Fibroblast of skin of abdomen (primary cell): ENCODE measurements at places on chromosomes 2 and 18.

DNA sequence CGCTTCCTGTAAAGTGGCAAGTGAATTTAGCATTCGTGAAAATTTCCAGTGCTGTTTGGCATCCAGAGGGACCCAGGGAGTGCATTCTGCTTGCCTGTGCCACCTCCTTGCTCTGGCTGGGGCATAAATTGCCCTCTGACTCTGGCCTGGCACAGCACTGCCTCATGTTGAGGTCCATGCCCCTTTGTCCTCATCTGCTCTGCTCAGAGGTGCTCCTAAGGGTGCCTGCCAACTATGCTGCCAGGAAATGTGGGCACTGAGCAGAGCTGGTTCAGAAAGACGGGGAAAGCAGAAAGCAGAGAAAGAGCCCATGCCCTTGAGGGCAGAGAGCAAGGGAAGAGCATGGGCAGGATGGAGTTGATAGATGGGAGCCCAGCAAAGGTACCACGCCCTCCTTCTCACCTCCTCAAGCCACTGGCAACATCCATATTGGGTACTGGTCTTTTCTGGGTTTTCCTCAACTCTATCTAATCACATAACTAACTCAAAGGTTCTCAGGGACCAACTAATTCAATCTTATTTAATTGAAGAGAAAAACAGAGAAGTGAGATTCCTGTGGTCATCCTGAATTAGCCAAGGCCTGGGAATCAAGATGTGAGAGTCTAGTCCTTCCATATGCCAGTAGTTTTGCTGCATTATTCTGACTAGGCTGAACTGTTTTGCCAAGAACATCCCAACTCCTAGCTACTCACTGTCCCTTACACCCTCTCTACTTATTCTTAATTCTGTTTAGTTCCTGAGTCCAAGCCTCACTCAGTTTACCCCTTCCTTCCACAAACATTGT lies 441.5 kb upstream of the TNP1 start:
- no peak for DNase-seq

GRCh38 chr18:23689031-23689615 lies at the start of gene LAMA3:
Gene LAMA3 (plus strand): TSS chr18:23689453. CDS start chr18:23689684, 231 bp downstream.
- DNase-seq: peak; percentile 14

DNA sequence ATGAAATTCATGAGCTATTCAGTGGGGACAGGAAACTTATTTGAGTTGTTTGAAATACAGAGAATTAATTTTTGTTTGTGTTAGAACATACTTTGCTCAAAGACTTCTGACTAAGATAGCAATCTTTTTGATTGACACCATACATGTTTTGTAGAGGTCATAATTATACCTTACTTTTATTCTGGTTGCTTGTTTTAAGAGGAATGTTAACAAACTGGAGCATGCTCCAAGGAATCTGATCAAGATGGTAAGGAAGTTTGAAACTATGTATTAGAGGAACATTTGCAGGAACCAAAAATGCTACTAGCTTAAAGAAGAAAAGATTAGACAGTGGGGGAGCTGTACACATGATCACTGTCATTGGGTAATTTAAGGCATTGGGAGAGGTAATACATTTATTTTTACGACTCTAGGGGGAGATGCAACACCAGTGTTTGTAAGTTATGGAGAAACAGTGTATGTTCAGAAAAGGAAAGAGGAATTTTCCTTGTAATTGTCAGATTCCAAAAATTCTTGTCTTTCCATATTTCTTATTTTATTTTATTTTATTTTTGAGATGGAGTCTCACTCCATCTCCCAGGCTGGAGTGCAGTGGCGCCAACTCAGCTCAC lies 8.0 kb downstream of the AGFG1 start:
- DNase-seq: peak; percentile 40

DNA sequence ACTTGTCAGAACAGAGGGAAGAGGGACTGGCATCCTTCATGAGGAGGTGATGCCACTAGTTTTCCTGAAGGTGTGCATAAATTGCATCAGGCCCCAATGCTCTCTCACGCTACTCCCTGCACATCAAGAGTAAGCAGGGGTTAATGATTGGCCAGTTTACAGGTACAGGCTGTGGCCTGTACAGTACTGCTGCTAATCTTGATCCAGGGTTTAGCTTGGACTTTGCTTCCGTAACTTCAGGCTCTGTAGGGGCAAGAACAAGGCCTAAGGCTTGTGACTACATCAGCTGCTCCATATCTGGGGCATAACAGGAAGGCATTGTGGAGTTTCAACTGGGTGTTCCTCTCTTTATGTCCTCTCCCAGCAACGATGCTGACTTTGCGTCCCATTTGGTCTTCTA lies 96.8 kb upstream of the FZD7 start:
- DNase-seq: no peak

DNA sequence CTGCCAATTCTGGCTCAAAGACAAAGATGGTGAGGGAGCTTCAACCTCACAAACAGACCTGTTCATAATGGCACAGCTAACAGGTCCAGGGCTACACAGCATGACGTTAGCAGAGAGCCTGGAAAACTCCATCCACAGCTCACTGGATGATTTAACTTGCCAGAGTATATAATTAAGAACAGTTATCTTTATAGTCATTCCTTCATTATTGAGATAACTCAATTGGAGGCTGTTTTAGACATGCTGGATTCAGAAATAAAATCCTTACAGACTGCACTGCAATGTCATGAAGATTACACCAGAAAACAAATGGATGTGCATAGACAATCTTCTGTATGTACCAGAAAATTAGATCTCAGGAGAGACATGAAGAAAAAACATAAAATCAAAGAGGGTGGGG lies 55.1 kb upstream of the LYPD1 start:
- no peak for DNase-seq

DNA sequence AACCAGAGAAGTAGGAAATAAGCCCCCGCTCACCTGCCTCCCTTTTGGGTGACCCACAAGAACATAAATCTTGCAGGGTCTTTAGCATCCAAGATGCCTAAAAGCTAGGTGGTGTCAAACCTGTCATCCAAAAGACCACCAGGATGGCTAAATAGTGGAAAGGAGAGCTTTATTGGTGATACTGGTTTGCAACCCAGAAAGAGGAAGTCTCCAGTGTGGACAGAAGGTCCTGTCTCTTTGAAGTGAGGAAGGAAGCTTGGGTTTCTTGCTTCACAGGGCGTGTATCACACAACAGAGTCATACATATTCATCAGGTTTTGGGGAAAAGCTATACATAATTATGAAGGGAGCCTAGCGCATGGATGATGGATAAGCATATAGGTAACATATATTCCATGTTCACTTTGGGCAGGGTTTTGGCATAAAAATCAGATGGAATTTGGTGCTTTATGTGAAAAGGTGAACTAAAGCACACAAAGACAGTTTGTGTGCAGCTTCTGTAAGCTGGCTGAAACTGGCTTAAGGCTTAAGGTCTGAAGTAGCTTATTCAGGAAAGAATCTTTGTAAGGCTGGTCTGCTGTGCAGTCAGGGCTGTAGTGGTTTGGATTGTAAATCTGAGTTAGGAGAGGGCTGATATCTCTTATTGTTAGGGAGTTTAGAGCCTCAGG lies 102.2 kb upstream of the MSH2 start:
- DNase-seq: no peak

DNA sequence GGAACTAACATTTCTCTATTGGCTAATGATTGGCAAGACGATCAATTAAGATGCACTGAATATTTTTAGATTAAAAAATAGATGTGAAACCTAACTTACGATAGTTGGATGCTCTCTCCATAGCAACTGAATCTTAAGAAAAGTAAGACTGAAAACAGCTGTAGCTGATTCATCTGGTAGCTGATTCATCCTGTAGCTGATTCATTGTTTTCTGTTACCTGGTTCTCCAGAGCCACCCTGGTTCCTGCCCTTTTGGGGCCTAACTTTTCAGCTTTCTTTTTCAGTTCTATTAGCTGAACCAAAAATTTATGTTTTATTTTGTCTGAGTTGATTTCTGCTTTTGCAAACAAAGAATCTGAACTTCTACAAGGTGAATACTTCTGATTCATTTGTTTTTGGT lies 22.7 kb upstream of the SPR start:
- DNase-seq: peak; percentile 37

DNA sequence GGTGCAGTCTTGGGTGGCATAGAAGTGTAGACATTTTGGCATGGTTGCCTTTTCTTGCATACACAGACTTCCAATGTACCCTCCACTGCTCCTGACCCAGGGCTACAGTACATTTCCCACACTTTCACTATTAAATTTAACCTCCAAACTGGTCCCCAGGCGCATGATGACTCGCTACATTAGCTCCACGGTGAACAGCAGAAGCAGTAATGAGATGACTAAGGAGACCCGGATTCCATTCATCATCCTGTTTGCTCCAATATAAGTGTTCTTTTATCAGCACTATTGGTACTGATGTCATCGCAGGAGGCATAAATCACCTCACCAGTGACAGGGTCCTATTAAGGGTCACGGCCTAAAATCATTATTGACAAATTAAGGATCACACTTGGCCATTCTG lies 316.5 kb downstream of the EN1 start:
- DNase-seq: peak; percentile 84

DNA sequence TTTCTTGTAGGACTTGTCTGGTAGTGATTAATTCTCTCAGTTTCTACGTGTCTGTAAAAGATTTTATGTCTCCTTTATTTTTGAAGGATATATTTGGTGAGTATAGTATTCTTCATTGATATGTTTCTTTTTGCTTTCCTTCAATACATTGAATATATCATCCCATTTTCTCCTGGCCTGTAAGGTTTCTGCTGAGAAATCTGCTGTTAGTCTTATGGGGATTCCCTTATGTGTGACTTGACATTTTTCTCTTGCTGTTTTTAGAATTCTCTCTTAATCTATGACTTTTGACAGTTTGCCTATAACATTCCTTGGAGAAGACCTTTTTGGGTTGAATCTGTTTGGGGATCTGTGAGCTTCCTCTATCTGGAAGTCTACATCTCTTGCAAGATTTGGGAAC lies 281.0 kb upstream of the MEIS1 start:
- no peak for DNase-seq

DNA sequence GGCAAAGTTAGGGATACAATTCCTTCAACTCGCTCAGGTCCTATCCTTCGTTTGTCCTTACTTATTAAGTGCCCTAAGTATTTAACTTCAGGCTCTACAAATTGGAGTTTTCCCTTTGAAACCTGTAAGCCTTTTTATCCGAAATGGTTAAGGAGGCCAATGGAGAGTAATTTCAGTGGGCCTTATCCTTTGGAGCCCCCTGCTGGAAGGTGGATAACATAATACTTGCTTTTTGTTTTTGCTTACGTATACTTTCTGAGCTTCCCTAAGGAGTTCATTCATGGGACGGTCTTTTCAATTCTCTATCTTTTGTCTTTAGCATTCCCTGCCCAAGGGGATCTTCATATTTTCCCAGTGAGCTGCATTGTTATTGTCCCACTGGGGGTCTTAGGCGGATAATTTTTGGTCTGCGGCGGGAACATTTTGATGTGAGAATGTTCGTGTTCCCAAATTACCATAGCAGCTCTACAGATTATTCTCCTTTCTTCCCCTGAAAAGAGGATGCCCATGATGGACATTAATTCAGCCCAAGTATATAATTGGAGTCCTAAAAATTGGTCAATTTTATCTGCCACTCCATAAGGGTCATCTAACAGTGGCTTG lies 34.4 kb upstream of the TRAPPC8 start:
- peak; percentile 27 for DNase-seq

- DNase-seq: no peak
These were observed 16.9 kb upstream of the CYBRD1 start for GRCh38 chr2:171505374-171505773.

- peak; percentile 33 for DNase-seq
These were observed 169.5 kb downstream of the SLC8A1 start for GRCh38 chr2:40282428-40282827.

DNA sequence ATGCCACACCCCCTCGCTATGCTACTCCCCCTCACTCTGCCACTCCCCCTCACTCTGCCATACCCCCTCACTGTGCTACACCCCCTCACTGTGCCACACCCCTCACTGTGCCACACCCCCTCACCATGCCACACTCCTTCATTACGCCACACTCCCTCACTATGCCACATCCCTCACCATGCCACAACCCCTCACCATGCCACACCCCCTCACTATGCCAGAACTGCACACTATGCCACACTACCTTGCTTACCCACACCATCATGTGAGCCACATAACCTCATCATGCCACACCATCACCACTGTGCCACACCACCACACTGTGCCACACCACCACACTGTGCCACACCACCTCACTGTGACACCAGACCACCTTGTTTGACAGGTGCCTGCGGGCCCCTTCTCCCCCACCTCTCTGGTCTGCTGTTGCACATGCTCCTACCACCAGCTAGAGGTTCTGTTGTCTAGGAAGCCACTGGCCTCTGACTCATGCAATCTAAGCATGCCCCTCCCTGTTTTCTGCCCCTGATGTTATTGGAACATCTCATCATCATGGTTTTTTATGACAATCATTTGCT lies 22.0 kb downstream of the MARCHF4 start:
- DNase-seq: peak; percentile 52

GRCh38 chr18:4241090-4241617 lies 214.0 kb downstream of the DLGAP1 start:
- DNase-seq: peak; percentile 0

GRCh38 chr18:57062844-57063243 lies 84.0 kb upstream of the BOD1L2 start:
- no peak for DNase-seq

DNA sequence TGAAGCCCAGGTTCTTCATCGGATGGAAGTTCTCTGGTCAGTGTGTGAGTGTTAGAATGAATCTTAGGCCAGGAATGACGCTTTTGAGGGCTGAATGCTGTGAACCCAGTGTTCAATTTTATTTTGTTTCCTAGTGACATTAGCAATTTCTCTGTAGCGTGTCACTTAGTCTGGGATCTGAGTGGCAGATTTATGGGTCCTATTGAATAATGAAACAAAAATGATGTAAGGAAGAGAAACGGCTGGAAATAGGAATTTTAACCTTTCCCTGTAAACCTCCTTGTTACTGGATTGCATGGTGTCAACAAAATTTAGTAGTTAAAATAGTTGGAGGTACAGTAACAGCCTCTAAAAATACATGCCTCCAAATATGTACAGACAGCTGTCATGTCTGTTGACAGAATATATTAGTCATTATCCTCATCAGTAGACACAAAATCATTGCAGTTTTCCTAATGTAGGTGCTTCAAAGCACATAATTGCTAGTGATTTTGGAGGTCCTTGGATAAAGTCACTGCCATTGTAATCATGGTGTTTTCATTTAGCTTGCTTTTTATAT lies 223.8 kb upstream of the SPRED2 start:
- peak; percentile 34 for DNase-seq

- DNase-seq: no peak
These were observed 67.8 kb downstream of the RTP5 start for GRCh38 chr2:241937297-241937696.
